ENCODE measurements at places on chromosomes 12 and 14.

DNA sequence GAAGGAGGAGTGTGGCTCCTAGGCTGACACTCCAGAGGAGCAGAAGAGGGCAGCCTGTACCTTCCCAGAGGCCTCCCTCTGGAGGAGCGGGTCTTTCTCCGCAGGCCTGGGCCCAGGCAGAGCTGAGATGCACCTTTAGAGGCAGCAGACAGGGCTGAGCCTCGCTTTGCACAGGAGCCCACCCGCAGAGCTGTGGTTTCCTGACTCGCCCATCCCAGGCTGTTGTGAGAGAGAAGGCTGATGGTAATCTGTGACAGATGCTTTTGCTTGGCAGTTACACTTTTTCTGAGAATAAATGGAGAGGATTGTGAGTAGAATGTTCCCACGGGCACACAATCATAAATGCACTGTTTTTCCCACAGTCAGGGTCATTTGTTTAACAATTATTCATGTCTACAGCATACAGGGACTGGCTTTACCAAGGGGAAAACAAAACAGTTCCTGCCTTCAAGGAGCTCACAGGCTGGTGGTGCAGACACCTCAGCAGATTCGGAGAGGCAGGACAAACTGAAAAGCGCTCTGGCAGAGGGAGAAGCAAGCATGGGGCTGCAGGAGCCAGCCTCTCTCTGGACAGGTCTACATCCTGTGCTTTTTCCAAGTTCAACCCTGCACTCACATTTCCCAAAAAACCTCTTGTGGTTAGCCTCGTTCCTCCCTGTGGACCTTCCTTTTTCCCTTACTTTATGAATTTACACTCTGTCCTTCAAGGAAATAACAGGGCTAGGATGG lies 13.9 kb downstream of the EVL start:
- DNase-seq, result peak; percentile 92

- no peak for DNase-seq
These were observed 5.9 kb upstream of the GNB3 start for GRCh38 chr12:6834873-6835272.

DNA sequence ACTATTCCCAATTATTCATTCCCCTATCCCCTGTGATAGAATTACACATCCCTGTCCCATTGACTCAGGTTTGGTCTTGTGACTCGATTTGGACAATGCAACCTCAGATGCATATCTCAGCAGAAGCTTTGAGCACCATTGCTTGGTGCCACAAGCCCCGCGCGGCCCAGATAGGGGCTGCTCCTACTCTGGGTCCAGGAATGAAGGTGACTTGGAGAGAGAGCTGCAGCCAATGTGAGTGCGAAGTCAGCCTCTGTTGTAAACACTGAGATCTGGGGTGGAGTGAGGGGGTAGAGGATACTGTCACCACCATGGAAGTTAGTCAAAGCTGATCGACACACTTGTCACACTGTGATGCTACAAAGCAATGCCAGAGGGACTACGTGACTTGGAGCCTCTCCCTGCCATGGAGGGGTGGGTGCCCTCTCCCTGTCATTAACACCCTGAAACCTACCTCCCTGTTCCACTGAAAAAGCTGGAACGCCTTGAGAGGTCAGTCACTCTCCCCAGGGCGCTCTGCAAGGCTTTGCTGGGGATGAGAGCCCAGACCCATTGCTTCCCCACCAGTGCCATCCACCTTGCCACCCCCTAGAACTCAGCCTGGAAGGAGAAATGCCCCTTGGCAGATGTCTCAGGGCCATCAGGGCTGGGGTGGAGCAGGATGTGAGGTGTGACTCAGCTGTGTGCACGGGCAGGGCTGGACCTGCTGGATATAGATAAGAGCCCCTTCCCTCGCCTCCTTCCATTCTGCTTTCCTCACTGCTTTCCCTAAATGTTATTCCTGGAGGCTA lies 6.6 kb upstream of the PLEK2 start:
- DNase-seq, result no peak

- DNase-seq, result peak; percentile 71
These were observed 25.4 kb upstream of the PLEKHG6 start for GRCh38 chr12:6285063-6285477.

GRCh38 chr12:132445884-132446632 lies 43.9 kb upstream of the FBRSL1 start:
- peak; percentile 77 for DNase-seq

- no peak for DNase-seq
These were observed 116.5 kb downstream of the RFLNA start for GRCh38 chr12:124411281-124411878.

- DNase-seq, result no peak
These were observed 44.2 kb downstream of the CLMN start for GRCh38 chr14:95275494-95275893.

DNA sequence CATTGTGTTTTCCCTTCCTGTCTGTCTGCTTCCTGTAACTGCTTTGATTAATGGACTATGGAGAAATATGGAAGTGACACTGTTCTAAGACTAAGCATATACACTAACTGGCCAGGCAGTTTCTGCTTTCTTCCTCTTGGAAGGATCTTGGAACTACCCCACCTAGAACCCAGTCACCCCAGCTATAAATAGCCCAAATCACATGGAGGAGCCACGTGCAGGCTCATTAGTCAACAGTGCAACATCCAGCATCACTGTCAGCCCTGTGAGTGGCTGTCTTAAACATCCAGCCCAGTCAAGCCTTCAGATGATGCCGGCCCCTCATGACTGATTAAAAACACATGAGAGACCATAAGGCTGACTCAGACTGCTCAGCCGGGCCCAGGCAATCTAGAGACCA lies 39.2 kb downstream of the BCAT1 start:
- peak; percentile 4 for DNase-seq

DNA sequence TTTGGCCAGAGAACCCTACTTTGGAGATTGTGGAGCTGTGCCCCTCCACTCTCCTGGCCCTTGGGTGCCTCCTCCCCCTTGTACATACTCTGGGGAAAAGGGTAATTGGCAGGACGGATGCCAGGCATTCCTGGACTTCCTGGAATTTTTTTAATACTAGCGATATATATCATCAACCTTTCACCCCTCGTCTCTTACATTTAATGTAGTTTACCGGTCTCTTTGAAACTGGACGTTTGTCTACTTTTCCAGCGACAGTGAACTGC lies 767 bp upstream of the CRY1 start:
- no peak for DNase-seq

DNA sequence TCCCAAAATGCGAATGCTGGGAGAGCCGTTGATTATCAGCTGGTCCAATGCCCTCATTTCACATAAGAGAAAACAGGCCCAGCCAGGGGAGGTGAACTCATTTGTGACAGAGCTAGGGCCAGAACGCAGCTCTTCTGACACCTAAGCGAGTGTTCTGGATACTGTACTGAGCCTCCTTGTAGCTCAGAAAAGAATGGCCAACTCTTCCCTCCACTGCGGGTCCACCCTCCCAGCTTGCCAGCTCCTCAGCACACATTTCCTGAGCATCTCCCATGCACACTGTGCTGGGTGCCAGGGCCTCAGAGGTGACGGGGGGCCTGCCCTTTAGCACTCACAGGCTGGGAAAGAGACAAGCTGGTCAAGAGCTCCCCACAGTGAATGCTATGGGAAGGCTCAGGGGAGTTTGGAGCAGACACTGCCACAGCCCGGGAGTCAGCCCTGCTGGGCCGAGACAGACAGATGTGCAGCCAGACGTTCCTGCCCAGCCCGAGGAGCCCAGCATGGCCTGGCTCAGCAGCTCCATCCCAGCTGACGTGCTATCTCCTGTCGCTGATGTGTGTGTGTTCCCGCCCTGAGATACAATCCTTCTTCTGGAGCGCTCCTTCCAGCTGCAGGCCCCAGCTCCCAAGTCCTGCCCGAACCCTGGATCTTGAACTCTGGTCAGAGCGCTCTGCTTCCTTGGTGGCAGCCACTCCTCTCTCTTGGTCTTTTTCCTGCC lies 3.5 kb downstream of the CMTM5 start:
- no peak for DNase-seq

All from CD4-positive, alpha-beta T cell treated with Interleukin-2 at 100 ng/mL for 4 hours (primary cell).